Mesothelial cell of epicardium (in vitro differentiated cells): ENCODE measurements at places on chromosomes 11 and 22. TPM values are rescaled to one million over a fixed set of nuclear protein-coding genes. Genes with fewer than 3 reads are reported as not detected.

DNA sequence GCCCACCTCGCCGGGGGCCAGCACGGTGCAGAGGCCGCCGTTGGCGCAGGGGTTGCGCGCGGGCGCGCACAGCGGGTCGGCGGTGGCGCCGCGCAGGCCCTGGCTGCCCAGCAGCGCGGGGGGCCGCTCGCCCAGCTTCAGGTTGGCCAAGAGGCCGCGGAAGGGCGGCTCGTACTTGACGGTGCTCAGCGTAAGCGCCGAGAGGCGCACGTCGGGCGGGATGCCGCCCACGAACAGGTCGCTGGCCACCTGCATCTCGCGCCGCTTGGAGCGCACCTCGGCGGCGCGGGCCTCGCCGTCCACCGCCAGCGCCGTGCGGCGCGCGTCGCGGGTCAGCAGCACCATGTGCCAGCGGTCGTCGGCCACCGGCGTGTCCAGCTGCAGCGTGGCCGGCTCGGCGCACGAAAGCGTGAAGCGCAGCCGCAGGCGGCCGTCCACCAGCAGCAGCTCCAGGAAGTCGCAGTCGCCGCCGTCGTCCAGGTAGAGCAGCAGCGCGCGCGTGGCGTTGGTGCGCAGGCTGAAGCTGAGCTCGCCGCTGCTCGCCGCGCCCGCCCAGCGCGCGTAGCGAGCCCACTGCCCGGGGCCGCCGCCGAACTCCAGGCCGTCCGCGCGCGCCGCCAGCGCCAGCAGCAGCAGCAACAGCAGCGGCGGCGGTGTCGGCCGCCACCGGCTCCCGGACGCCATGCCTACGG, 9.8 kb downstream of the NRXN2 start:
- DNase-seq, result peak; percentile 78

DNA sequence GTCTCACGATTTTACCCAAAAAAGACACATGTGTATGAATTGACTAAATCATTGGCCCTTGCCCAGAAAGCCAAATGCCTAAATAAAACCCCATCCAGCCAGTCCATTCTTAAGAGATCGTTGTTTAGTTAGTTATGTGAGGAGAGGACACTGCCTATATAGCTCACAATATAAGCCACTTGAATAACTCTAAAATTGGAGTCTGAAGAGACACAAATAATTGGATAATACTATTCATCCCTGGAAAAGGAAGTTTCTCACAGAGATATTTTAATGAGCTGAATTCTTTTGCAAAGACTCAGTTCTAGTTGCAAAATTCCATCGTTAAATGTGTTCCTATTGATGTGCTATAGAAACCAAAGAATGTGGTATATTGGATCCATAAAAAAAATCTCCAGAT, 176.7 kb downstream of the SOX6 start:
- DNase-seq, result no peak

- DNase-seq, result peak; percentile 48
Measured at GRCh38 chr22:18024276-18024939, at the start of gene MICAL3. TSS of gene MICAL3 (minus strand) at chr22:18024561. CDS start at chr22:17906812, 117,749 bp downstream.

DNA sequence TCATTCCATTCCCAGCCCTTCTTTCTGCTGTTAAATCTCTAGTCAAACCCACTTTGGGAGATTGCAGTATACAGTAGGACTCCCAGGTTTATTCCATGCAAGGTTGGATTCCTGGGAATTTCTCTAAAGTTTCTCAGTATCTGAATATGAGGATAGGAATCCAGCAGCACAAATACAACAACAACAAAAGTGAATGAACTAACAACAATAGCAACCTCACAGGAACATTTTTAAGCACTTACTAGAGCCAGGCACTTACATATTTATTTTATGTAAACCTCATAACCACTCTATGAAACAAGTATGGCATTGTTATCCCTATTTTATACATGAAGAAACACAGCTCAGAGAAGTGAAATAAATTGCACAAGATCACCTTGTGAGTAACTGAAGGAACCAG, 1.9 kb downstream of the MMP7 start:
- no peak for DNase-seq

GRCh38 chr11:24344222-24344621, 152.6 kb upstream of the LUZP2 start:
- no peak for DNase-seq

GRCh38 chr11:65471447-65471891, 27.4 kb upstream of the MALAT1 start:
- no peak for DNase-seq

- no peak for DNase-seq
Measured at GRCh38 chr11:132047167-132047566, 676.8 kb downstream of the NTM start.

- DNase-seq, result no peak
Measured at GRCh38 chr11:8384199-8384821, 120.6 kb upstream of the LMO1 start.

DNA sequence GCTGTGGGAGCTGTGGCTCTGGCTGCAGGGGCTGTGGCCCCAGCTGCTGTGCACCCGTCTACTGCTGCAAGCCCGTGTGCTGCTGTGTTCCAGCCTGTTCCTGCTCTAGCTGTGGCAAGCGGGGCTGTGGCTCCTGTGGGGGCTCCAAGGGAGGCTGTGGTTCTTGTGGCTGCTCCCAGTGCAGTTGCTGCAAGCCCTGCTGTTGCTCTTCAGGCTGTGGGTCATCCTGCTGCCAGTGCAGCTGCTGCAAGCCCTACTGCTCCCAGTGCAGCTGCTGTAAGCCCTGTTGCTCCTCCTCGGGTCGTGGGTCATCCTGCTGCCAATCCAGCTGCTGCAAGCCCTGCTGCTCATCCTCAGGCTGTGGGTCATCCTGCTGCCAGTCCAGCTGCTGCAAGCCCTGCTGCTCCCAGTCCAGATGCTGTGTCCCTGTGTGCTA, 514 bp downstream of the KRTAP5-9 start:
- DNase-seq, result no peak

DNA sequence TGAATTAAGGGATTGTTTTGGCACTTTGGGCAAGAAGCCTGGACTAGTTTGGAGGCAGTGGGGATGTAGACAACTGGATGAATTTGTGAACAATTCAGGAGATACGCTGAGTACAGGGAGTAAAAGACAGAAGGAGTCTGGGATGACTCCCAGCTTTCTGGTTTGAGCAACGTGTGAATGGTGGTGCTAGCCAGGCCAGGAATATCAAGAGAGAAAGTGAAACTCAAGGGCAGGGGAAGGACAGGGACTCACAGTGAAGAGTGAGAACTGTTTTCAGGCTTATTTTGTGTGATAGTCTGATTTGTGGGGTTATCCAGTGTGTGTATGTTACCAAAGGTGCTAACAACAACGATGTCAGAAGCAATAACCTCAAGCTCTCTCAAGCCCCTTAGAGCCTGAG, 15.9 kb downstream of the CHRM1 start:
- DNase-seq, result no peak

- DNase-seq, result no peak
Measured at GRCh38 chr11:7574491-7575130, 60.8 kb downstream of the PPFIBP2 start.

Gene CCDC87
- 0.25 to 0.42 TPM (median 0.41 TPM) in 3 replicates for total RNA-seq

Gene HOATZ
- total RNA-seq, result not detected in 3 replicates

Gene MRGPRX3
- total RNA-seq, result not detected in 3 replicates

Gene ME3
- 8.4 to 11.8 TPM (median 9.9 TPM) in 3 replicates for total RNA-seq

Gene TMA7B
- not detected in 3 replicates for total RNA-seq

Gene NPAS4
- 1.00 to 1.2 TPM (median 1.1 TPM) in 3 replicates for total RNA-seq
